ENCODE measurements at places on chromosomes 7 and 10.
A peak's percentile ranks its signal among the peaks of the same experiment; 100 is the strongest.

GRCh38 chr10:4847561-4848355 lies 21.8 kb downstream of the AKR1E2 start:
- DNase-seq: no peak

DNA sequence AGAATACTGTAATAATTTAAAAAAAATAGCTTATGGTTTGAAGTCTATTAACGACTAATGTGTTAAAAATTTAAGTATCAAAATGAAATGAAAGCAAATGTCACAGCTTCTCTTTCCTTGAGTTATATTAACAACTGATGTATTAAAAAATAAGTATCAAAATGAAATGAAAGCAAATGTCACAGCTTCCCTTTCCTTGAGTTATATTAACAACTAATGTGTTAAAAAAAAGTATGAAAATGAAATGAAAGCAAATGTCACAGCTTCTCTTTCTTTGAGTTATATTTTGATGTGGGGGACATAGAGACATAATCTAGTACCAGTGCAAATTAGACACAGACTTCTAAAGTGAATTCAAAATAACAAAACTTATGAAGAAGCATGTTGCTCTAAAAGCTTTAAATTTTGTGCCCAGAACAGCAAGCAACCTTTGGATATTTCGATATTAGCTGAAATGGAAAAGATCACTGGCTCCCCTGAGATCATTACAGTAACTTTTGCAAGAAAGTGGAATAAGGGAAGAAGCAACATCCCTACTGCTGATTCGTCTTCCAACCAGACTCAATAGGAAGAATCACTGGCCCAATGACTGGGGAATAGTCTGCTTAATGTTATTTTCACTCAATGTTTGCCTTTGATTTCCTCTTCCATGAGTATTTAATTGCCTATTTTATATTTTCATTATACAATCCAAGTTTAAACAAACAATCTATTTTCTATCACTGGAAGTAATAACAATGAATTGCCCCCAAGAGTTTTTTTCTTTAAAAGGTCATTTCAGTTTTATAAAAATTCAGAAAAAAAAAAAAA lies 8.0 kb downstream of the SKAP2 start:
- no peak for DNase-seq

- DNase-seq: peak; percentile 73
Observed at GRCh38 chr7:21542891-21543527, at the start of gene DNAH11. TSS of gene DNAH11 (plus strand) at chr7:21543039. CDS start at chr7:21543246, 207 bp downstream.

DNA sequence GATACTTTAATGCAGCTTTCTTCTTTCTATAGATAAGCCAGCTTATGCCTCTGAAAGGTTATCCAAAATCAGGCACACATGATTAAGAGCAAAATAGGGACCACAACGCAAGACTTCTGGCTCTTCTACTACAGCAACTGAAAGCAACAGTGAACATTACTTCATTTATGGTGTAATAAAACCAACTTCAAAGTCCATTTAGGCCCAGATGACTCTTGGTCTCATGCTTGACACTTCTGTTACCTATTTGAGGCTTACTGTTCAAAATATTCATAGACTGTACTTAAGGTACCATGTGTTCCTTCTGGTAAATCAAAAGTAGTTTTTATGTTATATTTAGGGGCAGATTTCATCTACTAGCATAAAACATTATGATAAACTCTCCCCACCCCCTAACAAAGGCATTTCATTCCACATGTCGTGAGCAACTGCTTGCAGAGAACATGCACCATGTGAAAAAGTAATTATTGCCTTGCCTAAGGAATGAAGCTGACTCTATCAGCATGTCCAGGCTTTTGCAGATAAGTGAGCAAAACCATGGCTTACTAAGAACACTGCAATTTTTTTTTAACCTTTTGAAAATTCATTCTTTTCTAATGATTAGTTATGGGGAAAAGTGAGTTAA lies 154.9 kb upstream of the ITGB1 start:
- DNase-seq: no peak

DNA sequence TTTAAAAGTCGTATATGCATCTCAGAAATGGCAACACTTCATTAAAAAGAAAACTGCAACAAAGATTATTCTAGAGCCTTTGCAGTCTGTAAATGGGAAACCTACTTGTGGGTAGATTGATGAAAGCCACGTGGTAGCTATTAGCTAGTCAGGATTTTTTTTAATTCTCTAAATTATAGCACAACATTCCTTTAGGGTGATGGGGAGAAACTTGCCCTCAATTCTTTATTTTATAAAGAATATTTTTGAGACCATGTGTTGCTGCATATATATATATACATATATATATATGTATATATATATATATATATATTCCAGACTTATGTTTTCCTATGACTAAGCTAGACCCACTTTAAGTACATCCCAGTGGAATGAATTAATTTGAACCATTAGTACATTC lies 118.0 kb downstream of the PPP1R3A start:
- no peak for DNase-seq

DNA sequence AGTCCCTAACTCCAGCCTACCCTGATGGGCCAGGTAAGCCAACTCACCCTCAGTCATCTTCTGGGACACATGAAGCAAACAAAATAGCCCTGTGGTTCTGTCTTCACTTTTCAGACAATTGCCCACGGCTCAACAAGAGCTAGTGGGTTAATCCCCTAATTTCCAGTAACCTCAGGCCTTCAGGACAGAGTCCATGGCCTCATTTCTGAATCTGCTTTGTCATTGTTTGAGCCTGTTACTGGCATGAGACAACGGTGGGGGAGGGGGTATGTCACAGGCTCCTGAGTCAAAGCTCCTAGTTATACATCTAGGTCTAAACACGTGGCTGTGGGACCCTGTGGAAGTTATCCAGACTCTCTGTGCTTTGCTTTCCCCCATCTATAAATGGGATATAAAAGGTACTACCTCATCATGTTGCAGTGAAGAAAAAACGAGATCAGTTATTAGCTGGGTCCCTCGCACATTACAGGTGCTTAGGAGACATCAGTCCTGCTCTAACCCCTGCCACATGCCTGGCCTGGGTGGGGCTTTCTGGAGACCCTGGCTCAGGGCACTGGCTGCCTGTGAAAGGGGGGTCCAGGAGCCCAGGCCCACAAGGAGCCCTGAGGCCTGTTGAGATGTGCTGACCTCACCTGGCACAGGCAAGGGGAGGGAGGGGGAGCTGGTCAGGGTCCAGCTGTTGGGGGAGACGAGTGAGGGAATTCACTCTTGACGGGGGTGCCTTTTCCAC lies 16.5 kb downstream of the MAT1A start:
- peak; percentile 25 for DNase-seq

GRCh38 chr10:29056729-29057128 lies 232.1 kb upstream of the LYZL1 start:
- no peak for DNase-seq

GRCh38 chr7:52586704-52587103 lies 448.7 kb upstream of the POM121L12 start:
- DNase-seq: no peak

DNA sequence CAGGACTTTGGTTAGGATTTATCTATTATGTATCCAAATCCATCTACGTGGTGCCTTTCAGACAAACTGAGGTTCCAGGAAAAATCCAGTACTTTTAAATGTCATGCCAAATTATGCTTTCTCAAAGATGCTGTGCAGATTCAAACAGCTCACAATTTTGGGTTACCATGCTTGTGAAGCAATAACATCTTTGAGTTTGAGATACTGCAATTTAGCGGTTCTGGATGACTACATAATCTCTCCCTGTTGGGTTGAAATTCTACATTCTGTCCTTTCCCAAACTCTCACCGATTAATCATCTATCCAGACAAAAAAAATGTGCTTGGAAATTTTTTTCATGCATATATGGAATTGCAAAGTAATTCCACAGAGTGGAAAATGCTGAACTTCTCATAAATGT lies 3.5 kb downstream of the RHOBTB1 start:
- DNase-seq: no peak

DNA sequence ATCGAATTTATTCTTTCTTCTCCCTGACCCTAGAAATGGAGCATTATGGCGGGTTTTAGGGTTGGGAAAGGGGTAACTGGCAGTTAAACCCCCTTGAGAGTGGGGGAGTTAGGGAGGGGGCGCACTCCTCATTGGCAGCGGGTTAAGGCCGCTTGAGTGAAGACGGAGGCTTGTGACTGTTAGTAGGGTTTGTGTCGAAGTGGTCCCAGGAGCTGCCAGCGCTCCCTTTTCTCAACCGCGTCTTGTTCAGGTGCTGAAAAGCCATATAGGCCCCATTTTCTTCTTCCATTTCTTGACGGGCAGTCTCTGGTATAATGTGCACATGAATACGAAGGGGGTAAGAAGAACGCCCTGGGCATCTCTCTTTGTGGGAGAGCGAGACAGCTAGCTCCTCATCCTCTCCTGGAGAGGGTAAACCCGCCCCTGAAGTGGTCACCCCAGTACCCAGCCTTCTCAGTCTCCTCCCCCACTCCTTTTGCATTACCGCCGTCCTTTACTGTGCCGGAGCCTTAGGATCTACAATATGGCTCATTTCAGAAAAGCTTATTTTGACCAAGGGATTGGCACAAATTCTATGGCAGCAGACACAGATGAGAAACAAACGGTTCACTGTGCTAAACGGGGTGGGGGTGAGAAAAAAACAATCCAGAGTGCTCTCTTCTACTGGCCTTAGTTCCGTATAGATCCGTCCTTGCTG lies 836 bp downstream of the KMT2E start:
- peak; percentile 54 for DNase-seq

DNA sequence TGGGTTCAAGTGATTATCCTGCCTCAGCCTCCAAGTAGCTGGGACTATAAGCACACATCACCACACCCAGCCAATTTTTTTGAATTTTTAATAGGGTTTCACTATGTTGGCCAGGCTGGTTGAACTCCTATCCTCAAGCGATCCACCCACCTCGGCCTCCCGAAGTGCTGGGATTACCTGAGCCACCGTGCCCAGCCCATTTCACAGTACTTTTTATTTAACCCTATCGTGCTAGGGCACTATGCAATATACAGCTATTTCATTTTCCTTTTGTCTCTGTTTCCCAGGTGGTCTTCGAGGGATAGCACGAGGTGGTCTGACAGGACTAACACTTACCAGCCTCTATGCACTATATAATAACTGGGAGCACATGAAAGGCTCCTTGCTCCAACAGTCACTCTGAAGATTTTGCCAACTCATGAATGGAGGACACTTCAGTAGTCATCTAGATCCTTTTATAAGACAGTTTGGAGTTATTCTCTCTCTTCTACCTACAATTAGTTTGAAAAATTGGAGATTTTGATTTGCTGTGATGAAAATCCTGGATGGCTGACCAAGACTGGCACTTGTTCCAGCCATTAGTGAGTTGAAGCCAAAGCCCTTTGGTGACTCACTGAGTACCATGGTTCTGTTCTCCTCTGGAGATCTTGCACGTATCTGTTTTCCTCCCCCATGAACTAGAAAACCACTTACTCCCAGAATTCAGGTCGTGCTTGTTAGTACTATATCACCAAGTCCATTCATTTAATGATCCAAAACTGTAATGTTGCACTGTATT lies 27.3 kb downstream of the NCOA4 start:
- no peak for DNase-seq

DNA sequence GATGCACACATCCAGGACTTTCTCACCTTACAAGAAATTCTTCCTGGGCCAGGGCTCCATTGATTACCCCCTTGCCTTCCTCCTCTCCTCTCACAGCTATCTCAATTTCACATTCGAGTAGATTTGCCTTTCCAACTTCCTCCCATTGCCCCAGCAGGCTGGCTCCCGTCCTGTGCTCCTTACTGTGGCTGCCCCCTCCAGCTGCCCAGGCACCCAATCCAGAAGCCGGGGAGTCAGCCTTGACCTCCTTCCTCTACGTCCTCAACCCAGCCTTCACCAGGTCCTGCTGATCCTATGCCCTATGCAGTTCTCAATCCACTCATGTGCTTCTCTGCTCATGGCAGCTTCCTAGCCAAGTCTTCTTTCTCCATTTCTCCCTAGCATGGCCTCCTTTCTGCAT lies 85.7 kb upstream of the GPR26 start:
- DNase-seq: no peak

DNA sequence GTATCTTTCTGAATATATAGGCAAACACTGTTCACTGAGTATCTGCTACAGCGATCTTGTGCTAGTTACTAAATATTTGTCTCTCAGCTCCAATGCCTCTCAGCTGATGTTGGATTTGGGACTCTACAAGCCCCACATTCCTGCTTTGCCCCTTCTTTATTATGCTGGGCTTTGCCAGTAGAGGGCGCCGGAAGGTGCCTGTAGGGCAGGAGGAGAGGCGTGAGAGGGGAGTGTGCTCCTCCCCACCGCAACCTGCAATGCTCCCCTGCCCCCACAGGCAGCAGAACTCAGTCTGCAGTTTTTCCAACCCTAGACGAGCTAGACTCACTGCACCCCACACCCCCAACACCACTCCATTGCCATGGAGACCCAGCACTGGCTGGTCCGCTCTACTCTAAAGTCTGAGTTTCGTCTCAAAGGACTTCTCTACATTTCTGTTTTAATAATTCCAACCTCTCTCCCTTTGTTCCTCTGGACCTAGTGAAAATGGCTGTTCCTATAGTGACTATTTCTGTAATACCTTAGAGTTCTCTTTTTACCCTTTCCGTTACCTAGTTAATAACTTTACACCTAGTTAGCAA lies 337.6 kb downstream of the CCSER2 start:
- no peak for DNase-seq

DNA sequence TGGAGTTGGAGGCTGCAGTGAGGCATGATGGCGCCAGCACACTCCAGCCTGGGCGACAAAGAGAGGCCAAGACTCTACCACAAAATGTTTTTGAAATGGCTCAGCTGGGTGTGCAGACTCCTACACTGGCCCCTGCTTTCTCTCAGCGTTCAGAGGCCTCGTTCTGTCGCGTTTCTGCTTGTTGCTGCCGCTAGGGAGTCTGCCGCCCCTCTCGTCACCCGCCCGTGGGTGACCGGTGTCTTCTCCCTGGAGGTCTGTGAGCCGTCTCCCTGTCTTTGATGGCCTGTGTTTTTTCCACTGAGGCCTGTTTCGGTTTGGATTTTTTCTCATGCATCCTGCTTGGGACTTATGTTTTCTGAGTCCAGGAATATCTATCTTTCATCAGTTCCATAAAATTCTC lies 23.6 kb upstream of the UNCX start:
- DNase-seq: no peak

GRCh38 chr10:47361293-47361692 lies 13.1 kb downstream of the RBP3 start:
- peak; percentile 52 for DNase-seq

GRCh38 chr10:69334302-69335062 lies 56.2 kb downstream of the HK1 start:
- DNase-seq: no peak

- DNase-seq: no peak
Observed at GRCh38 chr7:157568770-157569584, 232.2 kb downstream of the DNAJB6 start.

GRCh38 chr10:124627866-124628675 lies 116.1 kb downstream of the FAM53B start:
- DNase-seq: no peak

DNA sequence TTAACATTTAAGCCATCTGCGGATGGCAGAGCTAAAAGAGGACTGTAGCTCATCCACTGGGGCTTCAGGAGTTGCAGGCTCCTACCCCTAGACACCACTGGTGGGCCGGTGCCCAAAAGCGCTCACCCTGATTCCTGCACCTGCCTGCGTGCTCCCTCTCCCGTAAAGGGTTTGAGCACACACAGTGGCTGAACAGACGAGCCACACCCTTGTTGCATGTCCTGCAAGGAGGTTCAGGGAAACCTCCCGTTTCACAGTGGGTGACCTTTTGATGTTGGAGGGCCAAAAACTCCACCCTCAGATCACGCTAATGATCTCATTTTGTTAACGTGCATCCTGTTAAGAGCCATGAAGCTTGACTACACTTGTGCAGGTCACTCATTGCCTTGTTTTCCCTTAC lies 37.9 kb downstream of the SYPL1 start:
- no peak for DNase-seq

Measured in HuH-7.5 (cell line).